ENCODE measurements at places on chromosomes 13 and 19. TPM values are rescaled to one million over a fixed set of nuclear protein-coding genes. Genes with fewer than 3 reads are reported as not detected.

DNA sequence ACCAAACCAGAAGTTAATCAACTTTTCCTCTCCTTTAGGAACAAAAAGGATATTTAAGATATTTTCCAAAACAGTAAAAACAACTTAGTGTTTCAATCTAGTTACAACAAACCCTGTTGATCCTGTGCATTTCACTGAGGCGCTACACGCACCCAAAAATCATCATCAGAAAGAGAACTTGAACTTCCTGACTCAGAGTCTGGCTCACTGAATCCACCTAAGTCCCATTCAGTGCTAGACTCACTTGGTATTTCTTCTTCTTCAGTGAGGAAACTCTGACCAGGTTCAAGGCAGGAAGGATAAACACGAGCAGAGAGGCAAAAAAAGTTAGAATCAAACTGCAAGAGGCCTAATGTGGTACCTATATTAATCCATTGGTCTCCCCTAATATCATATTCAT lies 2.2 kb downstream of the KBTBD6 start:
- no peak for DNase-seq

KCNN1 gene
- not detected for total RNA-seq

- no peak for DNase-seq
Measured at GRCh38 chr13:27605610-27606200, 14.6 kb downstream of the LNX2 start.

DNA sequence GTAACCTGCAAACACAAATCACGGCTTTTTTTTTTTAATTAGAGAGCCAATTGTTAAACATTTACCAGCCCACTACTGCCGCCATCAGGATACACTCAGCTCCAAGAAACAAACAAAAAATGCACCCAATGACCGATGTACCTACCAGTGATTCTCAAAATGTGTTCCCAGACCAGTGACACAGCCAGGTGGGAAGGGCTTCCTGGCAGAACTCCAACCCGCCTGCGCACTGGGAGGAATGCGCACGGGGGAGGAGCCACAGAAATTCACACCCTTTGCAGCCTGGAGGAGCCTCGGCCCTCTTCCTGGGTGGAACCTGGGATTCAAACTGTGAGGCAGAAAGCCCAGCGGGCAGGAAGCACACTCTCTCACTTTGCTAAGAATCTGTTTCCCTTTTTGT lies 255.9 kb downstream of the TBC1D4 start:
- no peak for DNase-seq

GRCh38 chr19:10858204-10858828 lies 10.1 kb downstream of the C19orf38 start:
- DNase-seq: no peak

IZUMO4 gene
- total RNA-seq: 2.2 TPM

OR7C1 gene
- total RNA-seq: not detected

SPTBN4 gene
- 3.8 TPM for total RNA-seq

DNA sequence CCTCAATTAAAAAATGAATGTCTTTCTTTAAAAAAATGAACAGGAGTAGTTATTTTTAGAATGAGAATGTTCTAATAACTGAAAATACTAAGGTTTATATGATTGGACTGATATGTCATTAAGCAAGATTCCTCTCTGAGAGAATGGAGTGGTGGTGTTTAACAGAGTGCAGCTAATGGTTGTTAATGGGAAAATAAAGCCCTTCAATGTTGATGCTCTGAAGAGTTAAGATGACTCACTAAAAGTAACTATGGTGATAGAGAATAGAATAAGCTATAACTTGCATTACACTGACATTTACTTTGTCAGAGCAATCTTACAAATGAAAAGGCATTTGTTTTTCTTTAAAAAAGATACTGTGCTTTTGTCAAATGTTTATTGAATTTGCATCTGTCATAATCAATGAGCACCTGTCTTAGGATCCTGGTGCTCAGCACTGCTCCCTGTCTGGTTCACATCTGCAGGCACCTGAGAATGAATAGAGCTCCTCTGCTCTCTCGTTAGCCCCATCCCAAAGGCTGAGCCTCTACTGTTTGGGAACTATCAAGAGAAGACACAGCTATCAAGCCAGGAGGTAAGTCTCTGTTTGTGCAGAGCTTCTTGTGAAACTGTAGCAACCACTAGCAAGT lies 15.1 kb downstream of the PABPC3 start:
- no peak for DNase-seq

MUC16 gene
- 0.08 TPM for total RNA-seq

GRCh38 chr13:110062077-110062776 lies 244.7 kb downstream of the COL4A1 start:
- DNase-seq: peak; percentile 73

SCGB2B2 gene
- 0.19 TPM for total RNA-seq

GRCh38 chr19:58364146-58364545 lies 1.6 kb upstream of the ZNF497 start:
- DNase-seq: no peak

PSG6 gene
- total RNA-seq: not detected

DNA sequence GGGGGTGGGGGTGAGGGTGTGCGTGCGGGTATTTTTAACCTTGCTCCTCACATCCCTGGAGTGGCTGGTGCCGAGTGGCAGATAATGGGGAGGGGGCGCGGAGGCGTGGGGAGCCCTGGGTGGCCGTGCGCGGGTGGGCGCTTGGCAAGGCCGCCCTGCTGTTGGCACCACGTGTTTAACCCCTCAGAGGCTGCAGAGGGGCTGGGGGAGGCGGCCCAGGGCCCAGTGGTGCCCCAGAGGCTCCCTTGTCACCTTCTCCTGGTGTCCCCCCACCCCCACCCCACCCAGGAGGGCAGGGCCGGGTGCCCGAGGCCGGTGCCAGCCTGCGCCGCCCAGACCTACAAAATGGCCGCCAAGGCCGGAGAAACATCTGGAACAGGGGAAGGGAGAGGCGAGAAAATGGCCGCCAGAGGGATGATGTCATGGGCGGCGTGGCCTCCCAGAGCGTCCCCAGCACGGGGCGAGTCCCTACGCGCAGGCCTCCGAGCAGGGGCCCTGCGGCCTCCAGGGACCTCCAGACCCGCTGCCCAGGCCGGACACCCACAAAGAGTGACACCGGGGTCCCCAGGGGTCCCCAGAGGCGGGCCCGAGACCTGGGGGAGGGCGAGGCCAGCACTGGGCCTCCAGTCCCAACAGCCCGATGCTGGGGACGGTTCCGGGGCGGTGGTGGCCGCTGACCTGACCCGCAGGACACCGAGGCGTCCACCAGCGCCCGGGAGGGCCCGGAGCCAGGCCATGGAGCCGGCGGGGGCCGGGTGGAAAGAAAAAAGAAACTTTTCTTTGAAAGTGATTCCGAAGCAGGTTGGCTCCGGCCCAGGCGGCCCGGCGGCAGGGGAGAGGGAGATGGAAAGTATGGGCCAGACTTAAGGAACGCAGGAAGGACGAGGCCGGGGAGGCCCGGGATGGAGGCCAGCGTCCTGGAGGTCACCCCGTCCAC lies 38.2 kb downstream of the NFIC start:
- peak; percentile 92 for DNase-seq

DNA sequence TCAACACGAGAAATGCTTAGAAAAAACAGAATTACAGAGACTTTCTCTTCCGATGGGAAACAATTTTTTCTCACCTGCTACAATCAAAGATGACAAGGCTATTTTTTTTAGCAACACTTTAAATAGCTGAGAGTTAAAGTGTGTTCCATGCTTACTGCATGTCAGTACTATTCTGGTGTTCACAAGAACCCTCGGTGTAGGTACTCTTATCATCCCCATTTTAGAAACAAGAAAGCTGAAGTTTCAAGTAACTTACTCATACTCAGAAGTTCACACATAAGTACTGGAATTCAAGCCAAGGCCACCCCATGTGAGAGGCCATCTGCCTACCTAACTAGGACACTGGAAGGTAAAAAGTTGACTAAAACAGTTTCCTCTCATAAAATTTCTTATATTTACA lies 9.0 kb upstream of the TNFRSF19 start:
- DNase-seq: no peak

ICAM5 gene
- total RNA-seq: 0.34 TPM

GRCh38 chr13:91247768-91248167 lies 99.7 kb upstream of the MIR17HG start:
- DNase-seq: no peak

FLT1 gene
- 55.0 TPM for total RNA-seq

PCSK4 gene
- total RNA-seq: 1.7 TPM

DNA sequence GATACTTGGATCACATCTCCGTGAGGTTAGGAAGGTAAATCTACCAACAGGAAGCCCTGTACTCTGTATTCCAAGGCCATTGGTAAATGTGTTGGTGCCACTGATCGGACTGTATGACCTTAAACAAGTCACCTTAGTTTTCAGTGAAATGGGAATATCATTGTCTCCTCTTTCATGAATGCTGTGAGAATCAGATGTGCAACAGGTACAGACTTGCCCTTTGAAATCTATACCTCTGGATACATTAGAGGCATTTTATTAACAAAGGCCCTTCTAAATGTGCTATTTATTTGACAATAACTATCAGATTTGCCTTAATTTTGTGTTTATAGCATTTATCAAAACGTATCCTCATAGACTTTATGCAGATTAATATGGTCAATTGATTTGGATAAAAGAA lies 11.0 kb downstream of the NHLRC3 start:
- no peak for DNase-seq

GRCh38 chr13:38419312-38419873 lies 69.7 kb downstream of the UFM1 start:
- no peak for DNase-seq

SYT3 gene
- total RNA-seq: not detected

GRCh38 chr19:28595722-28596480 lies 617.0 kb downstream of the UQCRFS1 start:
- no peak for DNase-seq

ZNF433 gene
- 5.5 TPM for total RNA-seq

ICAM1 gene
- 9.5 TPM for total RNA-seq

All from heart left ventricle (tissue), 16 donors.